ENCODE measurements at places on chromosomes 2 and 18.
A peak's percentile ranks its signal among the peaks of the same experiment; 100 is the strongest.

- peak; percentile 22 for DNase-seq
These were observed 675 bp upstream of the SPIRE1 start for GRCh38 chr18:12658426-12659138.

DNA sequence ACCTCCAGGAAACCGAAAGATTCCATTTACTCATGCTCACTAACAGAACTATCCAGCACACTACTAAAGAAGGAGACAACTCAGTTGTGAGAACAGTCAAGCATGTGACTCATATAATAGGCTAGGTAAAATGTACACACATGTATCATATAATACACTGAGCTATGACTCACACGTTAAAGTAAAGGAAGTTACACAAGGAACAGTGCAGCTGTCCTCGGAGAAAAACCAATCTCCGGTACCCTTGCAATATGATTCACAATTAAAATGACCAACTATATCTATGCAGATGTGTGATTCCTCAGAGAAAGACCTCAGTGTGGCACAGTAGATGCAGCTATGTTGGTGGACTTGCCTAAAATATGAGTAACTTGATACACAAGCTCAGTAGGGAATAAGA, 76.5 kb downstream of the STRN start:
- peak; percentile 96 for DNase-seq

GRCh38 chr2:59713577-59713976, 839.9 kb downstream of the BCL11A start:
- DNase-seq = no peak

GRCh38 chr2:12678186-12678585, 38.5 kb upstream of the TRIB2 start:
- peak; percentile 48 for DNase-seq

DNA sequence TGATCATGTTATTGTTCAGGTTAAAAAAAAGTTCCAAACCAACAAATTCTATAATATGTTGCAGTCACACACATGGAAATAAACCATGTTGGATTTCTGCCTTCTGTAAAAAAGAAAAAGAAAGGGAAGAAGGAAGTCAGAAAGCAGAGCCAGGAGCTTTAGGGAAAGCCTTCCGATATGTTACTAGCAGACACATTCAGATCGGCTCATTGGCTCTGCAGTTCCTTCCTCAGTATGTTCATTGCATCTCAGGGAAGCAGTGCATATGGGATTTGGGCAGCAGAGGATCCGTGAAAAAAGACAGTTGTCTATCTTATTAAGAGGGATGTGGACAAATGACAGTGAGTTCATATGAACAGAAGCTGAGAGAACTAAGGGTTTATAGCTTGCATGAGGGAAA, 68.1 kb downstream of the KIF5C start:
- no peak for DNase-seq

DNA sequence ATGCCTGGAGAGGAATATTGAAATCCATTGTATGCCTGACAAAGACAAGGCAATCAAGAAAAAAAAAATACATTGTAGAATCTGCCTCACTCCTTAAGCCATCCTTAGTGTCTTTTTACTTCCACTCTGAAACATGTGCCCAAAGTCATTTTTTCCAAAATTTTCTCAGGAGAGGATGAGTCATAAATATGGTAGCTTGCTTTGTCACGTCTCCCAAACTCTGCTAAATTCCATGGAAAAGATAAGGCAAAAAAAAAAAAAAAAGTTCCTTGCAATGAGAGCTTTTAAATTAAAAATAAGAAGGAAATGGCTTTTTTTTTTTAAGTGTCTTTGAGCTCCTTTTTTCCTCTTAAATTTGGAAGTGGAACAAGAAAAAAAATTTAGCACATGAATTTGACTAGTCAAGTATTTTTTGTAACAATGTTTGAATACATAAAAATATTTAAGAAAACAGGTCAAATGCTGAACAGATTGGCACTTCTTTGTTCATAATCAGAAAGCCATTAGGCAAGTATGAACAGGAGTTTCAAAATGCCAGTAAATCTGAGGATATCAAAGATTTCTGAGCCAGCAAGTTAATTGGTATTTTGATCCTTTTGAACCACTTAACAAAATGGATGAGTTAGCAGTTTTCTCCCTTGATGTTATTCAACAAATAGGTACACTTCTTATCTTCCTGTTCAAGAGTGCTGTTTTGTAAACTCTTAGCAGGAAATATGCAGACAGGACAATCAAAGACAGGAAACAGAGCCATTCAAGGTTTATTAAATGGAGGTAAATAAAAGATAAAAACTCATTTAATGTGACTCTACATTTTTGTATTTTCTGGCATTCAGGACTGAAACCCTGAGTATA, 247.3 kb upstream of the SP5 start:
- DNase-seq = peak; percentile 50

DNA sequence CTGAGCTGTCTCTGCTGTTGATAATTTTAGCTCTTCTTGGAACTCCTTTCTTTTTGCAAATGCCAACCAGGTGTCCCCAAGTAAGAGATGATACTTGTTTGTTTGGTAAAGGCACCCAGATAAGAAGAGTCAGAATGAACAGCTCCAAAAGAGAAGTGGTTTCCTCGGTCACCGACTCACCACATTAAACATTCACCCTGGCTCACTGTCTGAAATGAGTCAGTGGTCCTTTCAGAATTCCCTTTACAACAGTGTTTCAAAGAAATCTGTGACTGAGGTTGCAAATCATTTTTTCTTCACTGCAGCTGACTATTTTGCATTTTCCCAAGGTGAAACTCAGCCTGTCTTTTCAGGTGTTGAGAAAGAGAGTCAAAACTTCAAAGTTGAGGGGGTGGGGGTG, 16.2 kb upstream of the CXCR4 start:
- no peak for DNase-seq

DNA sequence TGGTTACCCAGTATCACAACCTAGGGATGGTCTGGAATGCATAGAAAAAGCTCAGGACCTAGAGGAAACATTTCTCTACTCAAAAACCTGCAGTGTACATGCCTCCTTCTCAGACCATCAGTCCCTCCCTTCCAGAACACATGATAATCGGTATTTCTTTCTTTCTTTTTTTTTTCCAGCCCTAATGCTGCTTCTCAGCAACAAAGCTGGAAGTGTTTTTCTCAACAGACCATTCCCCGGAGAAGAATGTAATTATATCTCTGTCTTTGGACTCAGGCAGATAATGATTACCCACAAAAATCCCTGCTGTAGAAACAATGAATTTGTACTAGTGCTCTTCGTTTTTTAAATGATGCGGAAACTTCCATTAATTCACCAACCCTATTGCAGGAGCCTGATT, 44.1 kb upstream of the NDUFV2 start:
- DNase-seq = peak; percentile 14

DNA sequence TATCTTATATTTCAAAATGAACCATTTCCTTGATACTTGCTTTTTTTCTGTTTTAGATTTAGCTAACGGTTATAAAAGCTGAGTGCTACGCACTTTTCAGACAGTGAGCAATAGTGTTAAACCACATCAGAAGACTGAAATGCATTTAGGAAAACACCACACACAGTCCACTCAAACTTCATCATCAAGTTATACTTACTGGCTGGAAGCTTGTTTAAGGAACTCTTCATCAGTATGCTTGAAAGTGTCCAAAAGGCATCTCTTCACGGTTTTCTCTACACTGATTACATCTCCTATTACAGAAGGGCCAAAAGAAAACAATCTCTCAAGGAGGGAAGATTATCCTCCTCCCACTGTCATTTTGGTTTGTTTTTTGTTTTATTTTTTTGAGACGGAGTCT, 19.7 kb downstream of the ILKAP start:
- no peak for DNase-seq

GRCh38 chr2:154556146-154556545, 142.3 kb upstream of the KCNJ3 start:
- DNase-seq = no peak

GRCh38 chr2:67719351-67719750, 322.2 kb downstream of the ETAA1 start:
- peak; percentile 13 for DNase-seq
